Stimulated activated CD4-positive, alpha-beta T cell treated with anti-CD3 and anti-CD28 coated beads, Interleukin-15, amount 100 ng/mL, for 1 hour (primary cell): ENCODE measurements at places on chromosomes 2 and 18.

- DNase-seq: no peak
These were observed 10.2 kb downstream of the RALB start for GRCh38 chr2:120262761-120263428.

DNA sequence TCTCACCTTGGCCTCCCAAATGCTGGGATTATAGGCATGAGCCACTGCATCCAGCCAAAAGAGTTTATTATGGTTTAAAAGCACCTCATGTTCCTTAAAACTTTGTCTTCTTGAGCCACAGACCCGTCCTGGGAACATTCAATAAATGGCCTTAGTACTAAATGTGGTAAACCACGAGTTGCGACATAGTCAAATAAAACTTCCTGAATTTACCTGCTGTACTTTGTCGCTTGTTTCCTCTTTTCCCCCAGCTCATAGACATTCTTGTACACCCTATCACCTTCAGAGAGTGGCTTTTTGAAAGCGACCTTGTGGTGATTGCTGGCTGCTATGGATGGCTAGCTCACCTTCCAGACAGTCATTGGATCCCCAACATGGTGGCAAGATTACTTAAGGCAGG lies 310.4 kb downstream of the LRRTM1 start:
- no peak for DNase-seq

GRCh38 chr2:135175177-135175576 lies 123.1 kb downstream of the RAB3GAP1 start:
- no peak for DNase-seq

DNA sequence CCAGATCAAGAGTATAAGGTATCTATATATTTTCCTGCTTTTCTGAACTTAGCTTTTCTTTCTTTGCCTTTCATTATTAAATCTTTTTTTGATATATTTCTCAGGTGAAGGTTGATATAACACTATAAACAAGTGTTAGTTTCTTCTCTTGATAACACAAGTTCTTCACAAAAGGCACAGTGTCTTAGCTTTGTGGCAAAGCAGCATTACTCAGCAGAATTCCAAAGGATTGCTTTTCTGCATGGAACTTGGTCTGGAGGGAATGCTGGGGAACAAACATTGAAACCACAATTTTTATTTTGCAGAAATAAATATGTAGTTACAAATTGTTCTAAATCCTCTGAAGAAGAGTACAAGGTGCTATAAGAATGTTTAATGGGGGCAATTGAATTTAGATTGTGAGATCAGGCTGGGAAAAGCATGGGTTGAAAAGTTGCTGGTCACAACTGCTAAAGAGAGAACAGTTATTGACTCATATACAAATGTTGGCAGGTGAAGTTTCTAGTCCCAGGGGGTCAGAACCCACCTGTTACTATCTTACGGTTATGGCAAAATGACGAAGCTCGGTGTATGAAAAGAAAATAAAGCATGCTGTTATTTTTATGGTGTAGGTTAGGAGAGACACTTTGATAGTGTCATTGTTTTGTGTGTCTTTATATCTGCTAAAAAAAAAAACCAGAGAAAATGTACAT lies 68.2 kb downstream of the UBR3 start:
- no peak for DNase-seq

- DNase-seq: no peak
These were observed 150.4 kb upstream of the ITGA4 start for GRCh38 chr2:181306785-181307184.

DNA sequence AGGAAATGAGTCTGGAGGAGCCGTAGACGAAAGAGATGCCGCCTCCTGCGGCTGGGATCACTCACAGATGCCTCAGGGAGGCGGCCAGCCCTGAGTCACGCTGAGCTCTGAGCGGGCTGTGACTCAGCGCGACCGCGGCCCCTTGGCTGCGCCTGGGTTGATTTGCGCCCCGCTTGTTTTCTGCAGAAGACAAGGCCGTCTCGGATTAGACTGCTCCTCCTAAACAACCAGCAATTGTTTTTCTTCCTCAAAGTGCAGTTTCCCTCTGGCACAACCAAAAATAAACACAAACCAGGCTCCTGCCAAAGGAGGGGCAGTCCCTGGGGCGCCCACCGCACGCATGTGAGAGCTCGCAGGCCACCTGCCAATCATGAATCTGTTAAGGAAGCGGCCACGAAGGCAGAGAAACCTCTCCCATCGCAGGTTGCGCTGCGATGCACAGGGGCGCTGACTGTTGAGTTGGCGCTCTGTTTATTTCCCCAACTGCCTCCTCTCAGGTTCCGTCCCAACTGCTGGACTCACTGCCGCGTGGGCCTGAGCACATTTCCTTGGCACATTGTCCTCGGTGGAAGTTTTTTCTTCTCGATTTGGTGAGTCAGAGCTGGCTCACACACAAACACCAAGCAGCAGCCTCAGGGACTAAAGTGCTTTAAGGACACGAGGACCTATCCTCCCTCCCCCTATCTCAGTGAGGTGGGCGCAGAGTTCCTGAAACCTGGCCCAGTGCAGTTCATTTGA lies 85.2 kb upstream of the NDUFV2 start:
- peak; percentile 4 for DNase-seq

- no peak for DNase-seq
These were observed 43.3 kb upstream of the LCLAT1 start for GRCh38 chr2:30403592-30404312.

DNA sequence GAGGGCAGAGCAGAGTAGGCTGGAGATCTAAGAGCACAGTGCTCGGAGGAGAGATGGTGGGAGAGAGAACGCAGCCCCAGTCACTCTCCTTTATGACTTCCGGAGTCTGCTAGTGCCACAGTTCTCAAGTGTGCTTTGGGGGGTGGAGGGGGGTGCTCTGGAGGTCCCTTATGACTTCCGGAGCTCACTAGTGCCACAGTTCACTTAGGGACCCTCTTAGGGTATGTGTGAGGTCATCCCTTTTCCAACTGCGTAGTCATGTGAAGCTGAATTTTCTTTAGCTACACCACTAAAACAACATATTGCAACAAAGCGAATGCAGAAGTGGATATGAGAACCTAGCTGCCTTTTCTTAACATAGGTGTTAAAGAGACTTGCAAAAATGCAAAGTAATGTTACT lies 153.7 kb upstream of the KCTD1 start:
- DNase-seq: no peak

DNA sequence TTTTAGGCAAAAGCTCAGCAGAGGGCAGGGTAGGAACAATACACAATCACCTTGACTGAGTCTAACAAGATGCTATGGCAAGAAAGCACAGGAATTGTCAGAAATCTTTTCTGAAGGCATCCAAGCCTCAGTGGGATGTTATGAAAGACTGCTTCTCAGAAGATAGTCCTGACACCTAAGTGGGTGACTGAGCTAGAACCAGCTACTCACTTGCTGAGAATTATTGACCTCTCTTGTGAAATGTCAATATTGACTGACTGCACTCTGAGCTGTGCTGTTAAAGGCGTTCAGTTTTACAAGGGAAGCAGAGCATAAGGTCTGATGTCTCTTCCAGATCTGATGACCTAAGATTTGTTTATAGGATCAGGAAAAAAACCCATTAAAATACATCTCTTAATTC lies 46.1 kb downstream of the TACR1 start:
- no peak for DNase-seq

- no peak for DNase-seq
These were observed 639 bp downstream of the MAIP1 start for GRCh38 chr2:199956062-199956380.

GRCh38 chr2:102103992-102104871 lies 38.3 kb upstream of the IL1R1 start:
- DNase-seq: peak; percentile 60

- DNase-seq: no peak
These were observed 38.6 kb upstream of the ARL4C start for GRCh38 chr2:234535464-234535863.

DNA sequence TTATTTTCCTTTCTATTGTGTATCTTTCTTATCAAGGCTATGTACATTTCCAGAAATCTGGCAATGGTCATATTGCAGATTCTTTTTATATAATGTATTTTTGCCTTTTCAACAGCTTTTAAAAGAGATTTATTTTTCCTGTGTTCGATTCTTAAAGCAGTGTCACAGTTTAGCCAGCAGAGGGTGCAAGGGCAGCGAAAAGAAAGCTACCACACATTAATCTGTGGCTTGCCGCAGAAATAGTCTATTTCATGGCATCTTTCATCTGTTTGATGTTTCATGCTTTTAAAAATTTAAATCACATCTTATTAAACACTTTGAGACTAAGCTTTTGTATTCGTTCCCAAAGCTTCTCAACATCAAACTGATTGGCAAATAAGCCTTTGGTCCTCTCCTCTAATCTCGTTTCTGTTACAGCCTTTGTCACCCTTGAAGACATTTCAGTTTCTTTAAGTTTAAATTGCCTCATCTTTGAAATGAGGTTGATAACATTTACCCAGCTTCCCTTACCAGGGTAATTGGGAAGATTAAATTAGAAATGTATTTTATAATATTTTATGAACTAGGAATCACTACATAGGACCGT lies 73.3 kb downstream of the PIK3C3 start:
- DNase-seq: no peak

DNA sequence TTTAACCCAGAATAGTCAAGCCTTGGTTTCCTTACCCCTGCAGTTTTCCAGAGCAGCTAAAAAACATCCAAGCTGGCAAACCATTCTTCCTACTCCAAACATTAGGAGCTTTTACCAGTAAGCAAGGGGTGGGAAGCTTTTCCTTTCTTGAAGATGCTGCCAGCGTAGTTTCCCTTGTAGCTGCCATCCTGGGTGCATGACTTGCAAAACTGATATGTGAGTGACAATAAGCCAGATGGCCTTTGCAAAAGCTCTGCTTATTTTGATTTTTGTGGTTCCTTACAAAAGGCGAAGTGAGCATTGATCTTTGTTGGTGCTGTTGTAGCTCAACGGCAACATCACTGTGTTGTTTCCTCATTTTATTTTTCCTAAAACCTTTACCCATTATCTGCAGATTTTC lies 138.8 kb downstream of the WDSUB1 start:
- no peak for DNase-seq

DNA sequence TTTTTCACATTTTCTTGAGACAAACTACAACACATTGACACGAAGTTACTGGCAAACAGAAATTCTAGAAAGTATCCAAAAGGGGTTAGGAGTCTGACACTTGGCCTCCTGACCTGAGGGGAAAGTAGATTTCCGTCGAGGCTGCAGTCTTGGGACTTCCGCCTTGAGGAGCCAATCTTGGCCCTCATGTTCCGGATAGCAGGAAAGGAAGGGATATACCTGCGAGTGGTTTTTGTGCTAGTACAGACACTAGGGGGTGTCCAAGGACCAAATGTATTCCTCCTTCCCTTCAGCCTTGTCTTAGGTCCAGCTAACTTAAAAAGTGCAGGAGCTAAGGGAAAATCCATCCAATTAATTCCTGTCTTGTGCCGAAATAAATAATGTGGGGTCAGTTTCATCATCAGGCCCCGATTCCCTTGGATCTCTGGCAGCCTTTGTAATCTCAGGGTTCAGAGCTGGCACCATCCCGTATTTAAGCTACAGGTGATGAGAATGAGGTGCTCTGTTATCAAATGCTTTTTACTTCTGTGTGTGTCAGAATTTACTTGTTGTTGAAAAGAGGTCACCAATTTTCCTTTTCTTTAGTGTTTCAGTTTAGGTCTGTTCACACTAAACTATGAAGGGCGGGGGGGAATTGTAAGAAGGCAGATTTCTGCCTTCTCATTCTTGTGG lies 330.2 kb upstream of the FANCL start:
- DNase-seq: no peak

GRCh38 chr2:197001921-197002320 lies 75.4 kb upstream of the PGAP1 start:
- DNase-seq: no peak

DNA sequence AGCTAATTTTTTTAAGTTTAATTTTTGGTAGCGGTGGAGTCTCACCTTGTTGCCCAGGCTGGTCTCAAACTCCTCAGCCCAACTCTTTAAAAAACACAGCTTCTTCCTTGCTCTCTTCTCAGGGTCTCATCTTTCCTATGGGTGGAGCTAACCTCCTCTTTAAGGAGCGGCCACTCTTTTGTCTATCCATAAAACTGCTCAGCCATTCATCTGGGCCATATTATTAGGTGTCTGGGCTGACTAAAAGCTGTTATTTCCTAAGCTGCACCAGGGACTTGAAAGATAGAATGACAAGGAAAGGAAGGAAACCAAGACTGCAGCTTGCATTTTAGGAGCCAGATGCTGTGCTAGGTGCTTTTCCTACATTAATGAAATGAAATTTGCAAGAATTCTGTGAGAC lies 35.8 kb upstream of the THOC1 start:
- no peak for DNase-seq

GRCh38 chr18:70041459-70042050 lies 93.9 kb upstream of the CD226 start:
- no peak for DNase-seq

- no peak for DNase-seq
These were observed 64.8 kb downstream of the CDCA7 start for GRCh38 chr2:173419506-173419905.

DNA sequence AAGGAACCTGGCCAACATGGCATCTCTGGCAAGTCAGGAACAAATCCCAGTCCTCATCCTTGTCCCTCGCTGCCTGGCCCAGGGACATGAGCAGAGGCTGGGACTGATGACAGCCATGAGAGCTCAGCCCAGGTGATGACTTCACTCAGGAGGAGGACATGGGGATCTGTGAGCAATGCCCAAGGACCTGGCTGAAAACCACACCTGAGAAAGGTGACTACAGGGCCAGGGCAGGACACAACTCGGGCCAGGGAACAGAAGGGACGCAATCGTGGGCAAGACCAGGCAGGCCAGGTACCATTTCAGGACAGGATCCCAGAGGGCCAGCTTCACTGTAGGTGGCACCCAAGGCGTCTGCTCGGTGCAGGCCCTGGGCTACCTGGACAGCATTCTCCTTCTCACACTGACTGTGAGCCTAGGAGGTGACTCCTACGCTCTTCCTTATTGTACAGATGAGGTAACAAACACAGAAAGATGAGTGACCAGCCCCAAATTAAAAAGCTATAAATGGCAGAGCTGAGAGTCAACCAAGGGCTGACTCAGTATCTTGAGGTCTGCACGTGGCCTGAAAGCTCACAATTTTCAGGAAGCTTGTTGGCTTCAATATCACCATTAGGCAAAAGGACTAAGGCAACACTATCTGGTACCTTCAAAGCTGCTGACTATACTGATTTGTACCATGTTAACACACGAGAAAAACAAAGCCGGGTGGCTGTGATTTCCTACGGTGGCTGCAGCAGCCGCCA lies 141.1 kb downstream of the EIPR1 start:
- no peak for DNase-seq

- DNase-seq: no peak
These were observed 197.1 kb upstream of the LHCGR start for GRCh38 chr2:48952614-48953013.

DNA sequence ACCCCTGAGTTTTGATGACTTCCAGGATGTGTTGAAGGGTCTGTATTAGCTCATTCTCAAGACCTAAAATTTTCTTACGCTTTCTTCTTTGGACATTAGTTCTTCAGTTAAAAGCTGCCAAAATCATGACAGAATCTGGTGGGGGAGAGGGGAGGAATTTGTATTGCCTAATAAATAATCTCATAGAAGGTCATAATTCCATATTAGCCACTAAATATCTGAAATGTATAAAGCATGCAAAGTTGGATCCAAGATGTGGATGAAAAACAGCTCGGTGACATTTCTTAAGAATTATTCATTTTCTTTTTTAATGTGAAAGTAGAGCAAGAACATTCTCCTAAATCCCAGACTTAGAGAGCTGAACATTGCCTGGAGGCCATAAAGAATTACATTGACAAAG lies 120.1 kb downstream of the MMADHC start:
- DNase-seq: no peak
